Substantia nigra (tissue), 51 donors: ENCODE measurements at places on chromosomes 13 and 19.

DNA sequence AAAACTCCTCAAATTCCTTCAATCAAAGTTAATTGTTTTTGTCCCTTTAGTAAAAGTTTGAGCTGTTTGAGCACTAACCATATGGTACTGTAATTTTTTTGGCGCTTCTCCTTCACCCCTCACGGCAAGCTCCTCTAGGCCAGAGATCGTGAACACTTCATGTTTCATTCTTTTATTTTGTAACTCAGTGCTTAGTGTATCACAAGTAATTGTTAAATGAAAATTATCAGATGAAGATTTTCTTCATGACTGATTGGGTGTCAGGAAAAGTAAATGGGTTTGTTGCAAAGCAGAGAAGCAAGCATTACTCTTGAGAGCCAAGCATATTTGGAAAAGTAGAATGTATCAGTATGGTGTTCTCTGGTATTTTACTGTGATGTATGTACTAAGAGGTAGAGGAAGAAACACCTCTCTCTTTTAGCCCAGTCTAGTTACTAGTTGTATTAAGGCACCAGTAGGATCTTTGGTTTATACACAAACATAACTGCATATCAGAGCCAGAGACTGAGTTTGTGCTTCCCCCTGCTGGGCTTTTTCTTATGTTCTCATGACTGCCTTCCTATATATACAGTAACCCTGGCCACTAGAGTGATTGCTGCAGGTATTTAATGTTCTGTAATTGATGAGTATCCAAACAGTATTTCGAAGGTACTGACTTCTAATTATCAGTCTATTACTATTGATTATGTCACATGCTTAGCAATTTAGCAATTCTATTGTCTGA, 202.3 kb upstream of the KLHL1 start:
- DNase-seq = no peak

GRCh38 chr19:6424195-6424938, at the start of gene KHSRP:
TSS of gene KHSRP (minus strand) at chr19:6424811. CDS start at chr19:6424701, 110 bp downstream.
- DNase-seq = no peak

GRCh38 chr13:94346261-94347019, 133.0 kb downstream of the DCT start:
- no peak for DNase-seq

GRCh38 chr19:55220525-55220924, 8.0 kb downstream of the TMEM86B start:
- no peak for DNase-seq

GRCh38 chr13:32151240-32151639, 119.7 kb downstream of the FRY start:
- no peak for DNase-seq

GRCh38 chr13:60699636-60700035, 302.6 kb downstream of the TDRD3 start:
- no peak for DNase-seq

GRCh38 chr13:113532156-113532806, 41.8 kb upstream of the DCUN1D2 start:
- DNase-seq = peak; percentile 21

GRCh38 chr13:46507981-46508380, 45.0 kb upstream of the LRCH1 start:
- no peak for DNase-seq

GRCh38 chr19:38989066-38989605, 13.6 kb upstream of the FBXO17 start:
- no peak for DNase-seq

- DNase-seq = no peak
These were observed 375.0 kb downstream of the PCDH9 start for GRCh38 chr13:66855131-66855530.

GRCh38 chr19:40400559-40400958, 10.6 kb upstream of the HIPK4 start:
- no peak for DNase-seq

DNA sequence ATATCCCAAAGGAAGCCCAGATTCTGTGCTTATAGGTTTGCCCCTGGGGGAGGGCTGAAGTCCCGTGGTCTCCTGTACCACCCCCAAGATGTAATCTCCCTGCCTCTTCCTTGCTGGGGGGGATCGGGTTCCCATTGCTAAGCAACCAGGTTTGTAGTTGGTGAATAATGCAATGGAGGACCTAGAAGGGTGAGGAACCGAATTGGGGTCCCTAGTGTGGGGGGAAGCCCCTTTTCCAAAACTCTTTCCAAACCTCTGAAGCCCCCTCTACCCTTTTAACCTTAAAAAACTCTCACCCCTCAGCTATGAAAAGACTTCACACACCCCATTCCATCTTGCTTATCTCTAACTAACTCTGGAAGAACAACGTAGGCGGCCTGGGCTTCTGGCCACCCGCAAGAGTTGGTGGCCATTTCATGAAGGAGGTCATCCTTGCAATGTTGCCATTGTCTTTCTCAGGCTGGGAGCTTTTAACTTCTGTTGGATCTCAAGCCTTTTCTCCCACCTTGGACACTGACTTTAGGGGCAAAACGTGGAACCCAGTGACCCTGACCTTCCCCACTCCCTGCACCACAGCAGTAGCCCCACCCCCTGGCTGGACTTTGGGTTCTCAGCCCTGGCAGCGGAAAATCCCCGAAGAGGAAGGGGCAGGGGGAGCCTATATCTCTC, 661 bp downstream of the PALM3 start:
- no peak for DNase-seq

DNA sequence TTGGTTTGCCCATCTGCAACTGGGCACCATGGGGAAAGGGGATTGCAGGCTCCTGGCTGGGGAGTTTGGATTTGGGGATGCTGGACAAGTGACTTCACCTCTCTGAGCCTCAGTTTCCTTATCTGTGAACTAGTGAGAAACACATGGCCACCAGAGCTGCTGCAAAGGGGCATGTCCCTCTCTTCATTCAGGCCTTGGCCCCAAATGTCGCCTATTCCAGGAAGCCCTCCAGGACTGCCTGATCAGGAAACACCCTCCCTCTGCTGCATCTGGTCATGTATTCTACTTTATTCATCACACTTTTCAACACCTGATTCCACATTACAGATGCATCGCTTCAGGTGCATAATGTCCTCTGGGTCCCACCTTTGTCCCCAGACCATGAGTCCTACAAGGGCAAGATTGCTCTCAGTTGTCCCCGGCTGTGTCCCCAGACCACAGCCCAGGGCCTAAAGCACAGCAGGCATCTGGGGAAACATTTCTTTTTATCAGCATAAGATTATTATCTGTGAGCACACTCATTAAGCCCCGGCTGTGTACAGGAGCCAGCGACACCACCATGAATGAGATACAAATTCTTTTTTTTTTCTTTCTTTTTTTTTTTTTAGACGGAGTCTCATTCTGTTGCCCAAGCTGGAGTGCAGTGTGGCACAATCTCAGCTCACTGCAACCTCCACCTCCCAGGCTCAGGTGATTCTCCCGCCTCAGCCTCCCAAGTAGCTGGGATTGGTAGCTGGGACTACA, 37.5 kb downstream of the ARRDC2 start:
- no peak for DNase-seq

DNA sequence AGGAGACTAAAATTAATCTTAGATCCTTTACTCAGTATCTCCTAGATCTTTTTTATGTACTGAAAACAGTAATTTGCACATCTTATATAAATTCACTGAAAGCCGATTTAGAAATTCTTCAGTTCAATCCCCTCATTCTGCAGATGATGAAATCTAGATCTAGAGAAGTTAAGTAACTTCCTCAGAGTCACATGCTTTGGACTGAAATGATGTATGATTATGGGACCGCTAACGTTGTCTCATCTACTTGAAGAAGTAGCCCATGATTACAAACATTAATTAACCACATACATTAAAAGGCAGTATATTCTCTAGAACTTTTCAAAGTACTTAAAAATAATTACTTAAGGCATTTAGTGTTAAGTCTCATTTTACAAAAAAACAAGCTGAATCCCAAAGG, 37.8 kb downstream of the ELF1 start:
- no peak for DNase-seq

- DNase-seq = no peak
These were observed 752 bp upstream of the HAS1 start for GRCh38 chr19:51724543-51724942.

DNA sequence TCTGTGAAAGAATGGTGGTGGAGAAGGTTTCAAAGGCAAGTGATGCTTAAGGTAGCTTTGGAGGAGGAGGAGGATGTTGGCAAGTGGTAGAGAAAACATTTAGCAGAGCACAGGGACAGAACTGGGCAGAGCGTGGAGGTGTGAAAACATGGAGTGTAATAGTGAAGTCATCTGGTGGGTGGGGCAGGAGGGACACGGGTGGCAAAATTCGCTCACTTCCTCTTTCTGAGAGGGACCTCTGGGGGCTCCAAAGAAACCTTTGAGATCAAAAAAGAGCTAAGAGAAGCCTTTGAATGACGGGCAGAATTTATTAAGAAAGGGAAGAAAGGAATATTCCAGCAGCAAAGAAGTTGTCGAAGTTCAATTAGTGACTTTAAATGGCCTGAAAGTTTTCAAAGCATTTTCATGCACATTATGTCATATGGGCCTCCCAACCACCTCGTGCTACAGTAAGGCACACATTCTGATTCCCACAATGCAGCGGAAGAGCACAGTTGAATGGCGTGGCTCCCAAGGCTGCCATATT, 82.8 kb downstream of the STARD13 start:
- DNase-seq = no peak

DNA sequence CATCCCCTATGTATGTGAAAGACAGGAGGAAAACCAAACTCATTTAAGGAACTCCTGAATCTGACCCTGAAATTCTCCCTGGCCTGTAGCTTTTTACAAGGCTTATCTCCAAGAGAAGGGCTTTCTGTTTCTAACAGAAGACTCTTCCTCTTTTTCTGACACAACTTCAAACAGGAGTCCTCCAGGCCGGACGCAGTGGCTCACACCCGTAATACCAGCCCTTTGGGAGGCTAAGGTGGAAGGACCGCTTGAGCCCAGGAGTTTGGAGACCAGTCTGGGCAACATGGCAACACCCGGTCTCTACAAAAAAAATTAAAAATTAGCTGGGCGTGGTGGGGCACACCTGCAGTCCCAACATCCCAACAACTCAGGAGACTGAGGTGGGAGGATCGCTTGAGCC, 41.9 kb downstream of the CARS2 start:
- DNase-seq = no peak

- DNase-seq = no peak
These were observed 18.7 kb upstream of the EID2 start for GRCh38 chr19:39558624-39559117.

DNA sequence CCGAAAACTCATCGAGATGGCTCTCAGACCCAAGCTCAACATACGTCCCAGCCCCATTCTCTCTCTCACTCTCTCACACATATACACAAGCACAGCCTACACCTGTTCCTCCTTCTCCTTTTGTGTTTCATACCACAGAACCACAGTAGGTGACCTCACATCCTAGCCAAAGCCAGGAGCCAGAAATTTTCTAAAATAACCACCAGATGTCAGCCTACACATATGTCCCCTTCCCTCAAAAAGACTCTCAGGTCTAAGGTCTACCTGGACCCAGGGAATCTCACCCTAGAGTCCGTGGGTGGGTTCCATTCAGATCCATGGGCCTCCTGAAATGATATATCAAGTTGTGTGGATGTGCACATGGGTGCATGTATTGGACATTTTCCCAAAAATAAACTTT, 104.2 kb upstream of the IPO5 start:
- no peak for DNase-seq

GRCh38 chr19:54188215-54188871, 1.0 kb downstream of the MBOAT7 start:
- peak; percentile 8 for DNase-seq

DNA sequence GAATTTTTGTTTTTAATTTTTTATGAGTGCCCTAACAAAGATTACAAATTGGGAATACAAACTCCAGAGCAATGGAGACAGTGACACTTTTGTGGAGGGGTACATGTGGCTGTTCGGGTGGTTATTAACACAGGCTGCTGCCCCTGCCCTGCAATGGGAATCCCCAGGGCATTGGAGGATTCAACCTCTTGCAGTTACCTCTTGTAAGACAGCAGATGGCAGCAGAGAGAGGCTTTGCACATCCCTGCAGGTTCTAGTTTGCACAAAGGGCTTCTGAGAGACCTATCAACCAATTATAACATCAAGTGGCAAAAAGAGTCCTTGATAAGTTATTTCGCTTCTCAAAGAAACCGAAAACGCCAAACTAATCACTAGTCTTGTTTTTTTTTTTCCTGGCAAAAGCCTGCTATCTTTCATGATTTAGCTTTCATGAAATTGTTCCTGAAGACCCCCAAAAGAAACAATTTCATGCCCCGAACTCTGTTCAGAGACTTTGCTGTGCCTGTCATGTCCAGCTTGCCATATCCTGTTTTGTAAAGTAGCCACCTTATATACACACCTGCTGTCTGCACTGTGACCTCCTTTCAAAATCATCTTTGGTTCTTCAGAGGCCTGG, 10.4 kb downstream of the GJB2 start:
- DNase-seq = peak; percentile 49

GRCh38 chr13:23427342-23427843, 6.1 kb downstream of the SACS start:
- DNase-seq = no peak

DNA sequence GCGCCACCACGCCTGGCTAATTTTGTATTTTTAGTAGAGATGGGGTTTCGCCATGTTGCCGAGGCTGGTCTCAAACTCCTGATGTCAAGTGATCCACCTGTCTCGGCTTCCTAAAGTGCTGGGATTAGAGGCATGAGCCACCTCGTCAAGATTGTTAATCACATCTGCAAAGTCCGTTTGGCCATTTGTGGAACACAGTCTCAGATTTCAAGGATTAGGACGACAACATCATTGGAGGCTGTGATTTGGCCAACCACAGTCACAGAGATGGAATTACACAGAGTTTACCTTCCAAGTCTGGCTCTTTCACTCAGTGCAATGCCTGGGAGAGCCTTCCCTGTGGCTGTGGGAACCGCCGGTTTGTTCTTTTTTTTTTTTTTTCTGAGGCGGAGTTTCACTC, 17.8 kb downstream of the SULT2B1 start:
- DNase-seq = no peak

GRCh38 chr13:97372936-97373335, 61.0 kb upstream of the RAP2A start:
- no peak for DNase-seq

- DNase-seq = no peak
These were observed 27.4 kb upstream of the TIMM44 start for GRCh38 chr19:7970716-7971448.

DNA sequence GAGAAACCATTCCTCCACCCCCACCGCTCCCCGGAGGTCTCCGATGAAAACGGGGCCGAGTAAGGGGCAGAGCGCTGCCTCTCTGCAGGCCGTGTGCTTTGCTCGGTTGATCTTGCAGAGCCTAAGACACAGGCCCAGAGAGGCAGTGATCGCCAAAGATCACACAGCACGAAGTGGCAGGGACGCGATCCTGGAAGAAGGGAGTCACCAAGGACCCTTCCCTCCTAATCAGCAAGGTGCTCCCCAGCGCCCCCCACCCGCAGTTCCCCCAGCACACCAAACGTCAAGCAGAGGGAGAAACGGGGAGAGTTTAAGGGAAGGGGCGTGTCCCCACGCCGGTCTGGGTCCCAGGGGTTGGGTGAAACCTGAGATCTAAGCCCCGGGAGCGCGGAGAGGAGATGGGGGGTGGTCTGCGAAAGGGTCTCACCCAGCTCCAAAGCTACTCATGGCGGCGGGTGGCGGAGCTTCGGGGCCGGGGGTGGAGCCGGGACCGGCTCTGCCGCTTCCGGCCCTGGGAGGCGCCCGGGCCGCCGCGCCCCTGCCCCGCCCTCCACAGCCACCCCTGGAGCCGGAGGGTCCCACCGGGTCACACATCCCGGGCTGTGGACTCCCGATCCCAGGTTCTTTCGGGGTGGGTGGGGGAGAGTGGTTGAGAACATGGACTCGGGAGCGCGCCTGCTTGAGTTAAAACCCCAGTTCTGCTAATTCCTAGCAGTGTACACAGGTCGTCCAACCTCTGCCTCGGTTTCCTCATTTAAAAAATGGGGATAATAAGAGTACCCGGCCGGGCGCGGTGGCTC, at the start of gene EML2:
Gene EML2, minus strand, starts transcription at position 468 of the 800 bp plus-strand sequence. Its CDS starts 21 bp downstream, at position 447.
- DNase-seq = no peak

- DNase-seq = no peak
These were observed 234.9 kb downstream of the TUBA3C start for GRCh38 chr13:18946738-18947137.
